ENCODE measurements at places on chromosomes 5 and 9. TPM values are rescaled to one million over a fixed set of nuclear protein-coding genes. Genes with fewer than 3 reads are reported as not detected.

Gene PHF24
- polyA plus RNA-seq = 0.04 TPM

Gene C9orf50
- polyA plus RNA-seq = not detected

Gene PLAC8L1
- polyA plus RNA-seq = 0.52 TPM

Gene ARL14EPL
- polyA plus RNA-seq = not detected

Gene ADCY2
- 35.0 TPM for polyA plus RNA-seq

Gene RAD17
- polyA plus RNA-seq = 6.8 TPM

Gene CTSV
- 0.38 TPM for polyA plus RNA-seq

Gene PCDHA5
- polyA plus RNA-seq = not detected

Gene GARIN3
- not detected for polyA plus RNA-seq

Gene ZNF354B
- polyA plus RNA-seq = 5.4 TPM

Gene TRAF2
- 15.9 TPM for polyA plus RNA-seq

Gene ZMAT2
- 81.4 TPM for polyA plus RNA-seq

DNA sequence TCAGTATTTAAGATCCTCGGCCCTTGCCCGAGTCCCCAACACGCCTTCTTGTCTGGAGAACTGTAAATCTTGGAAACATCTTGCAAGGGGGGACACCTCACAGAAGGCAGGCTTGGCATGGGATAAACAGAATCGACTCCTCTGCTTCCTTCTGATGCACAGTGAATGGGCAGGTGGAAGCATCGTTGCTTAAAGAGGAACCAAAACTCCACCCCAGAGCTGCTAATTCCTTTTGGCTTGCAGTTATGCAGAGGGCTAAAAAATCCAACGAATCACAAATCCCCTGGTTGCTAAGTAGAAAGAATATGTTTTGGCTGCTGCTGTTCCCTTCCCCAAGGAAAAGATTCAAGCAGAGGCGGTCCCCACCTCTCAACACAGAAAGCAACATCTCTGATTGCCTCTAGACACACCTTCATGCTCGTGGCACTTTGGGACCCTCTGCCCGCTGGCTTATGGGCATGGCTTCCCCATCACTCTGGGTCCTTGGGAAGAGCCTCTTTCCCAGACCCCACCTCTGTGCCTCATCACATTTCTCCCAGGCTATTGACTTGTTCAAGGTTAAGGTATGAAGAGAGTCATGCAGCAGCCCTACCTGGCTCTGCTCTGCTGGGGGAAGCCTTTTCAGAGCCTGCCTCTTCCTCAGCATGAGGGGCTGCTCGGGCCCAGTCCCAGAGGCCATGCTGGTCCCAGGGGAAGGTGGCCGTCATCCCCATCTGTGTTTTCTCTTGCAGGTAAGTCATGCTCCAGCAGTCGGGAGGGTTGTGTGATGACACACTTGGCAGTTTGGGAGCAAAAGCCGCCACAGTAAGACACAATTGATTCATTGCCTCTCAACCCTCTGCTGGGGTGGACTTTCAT, 137.1 kb downstream of the KCNIP1 start:
- no peaks in the 10 kb centered on the region for H3K36me3 ChIP-seq
- H3K4me1 ChIP-seq = no peaks in the 10 kb centered on the region
- DNase-seq = no peak
- H3K27ac ChIP-seq = no peak overlapping the region

- no peak for DNase-seq
- no peak overlapping the region for H3K27ac ChIP-seq
- no peaks in the 10 kb centered on the region for H3K36me3 ChIP-seq
- no peaks in the 10 kb centered on the region for H3K4me1 ChIP-seq
- no peak overlapping the region for H3K4me3 ChIP-seq
- H3K27me3 ChIP-seq = no peaks in the 10 kb centered on the region
Measured at GRCh38 chr5:64364426-64364825, 141.4 kb upstream of the RGS7BP start.

GRCh38 chr5:61687371-61687770, 355.3 kb downstream of the ZSWIM6 start:
- no peak for DNase-seq
- no peak overlapping the region for H3K27ac ChIP-seq
- H3K36me3 ChIP-seq = no peaks in the 10 kb centered on the region
- no peaks in the 10 kb centered on the region for H3K4me1 ChIP-seq
- no peaks in the 10 kb centered on the region for H3K27me3 ChIP-seq

DNA sequence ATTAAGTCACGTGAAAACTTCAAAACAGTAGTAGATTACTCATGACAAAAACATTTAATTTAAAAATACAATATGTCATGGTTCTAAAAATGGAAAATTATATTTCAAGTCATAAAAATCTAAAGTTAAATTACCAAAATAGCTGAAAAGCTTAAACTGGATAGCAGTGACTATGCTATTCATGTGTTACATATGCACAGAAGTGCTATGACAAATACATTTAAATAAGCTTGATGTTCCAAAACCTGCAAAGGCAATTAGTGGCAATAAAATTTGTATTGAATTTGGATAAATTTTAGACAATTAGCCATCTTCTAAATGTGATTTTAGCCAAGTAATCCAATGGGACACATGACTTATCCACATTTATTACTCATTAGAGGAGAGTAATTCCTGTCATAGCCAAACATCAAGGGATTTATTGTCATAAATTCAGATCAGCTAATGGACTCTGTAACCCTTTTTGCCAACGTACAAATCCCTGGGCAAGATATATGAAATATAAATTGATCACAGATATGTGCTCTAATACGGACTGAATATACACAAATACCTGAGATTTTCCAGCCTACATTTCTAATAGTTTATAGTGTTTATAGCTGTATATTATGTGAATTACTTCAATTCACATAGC, 419.4 kb downstream of the ISL1 start:
- no peak for DNase-seq
- no peaks in the 10 kb centered on the region for H3K27me3 ChIP-seq
- H3K4me3 ChIP-seq = no peak overlapping the region
- no peak overlapping the region for H3K27ac ChIP-seq
- H3K4me1 ChIP-seq = no peaks in the 10 kb centered on the region

- H3K4me1 ChIP-seq = peaks cover 3% of the 10 kb centered on the region
- H3K4me3 ChIP-seq = no peak overlapping the region
- no peaks in the 10 kb centered on the region for H3K27me3 ChIP-seq
- DNase-seq = peak; percentile 66
- no peaks in the 10 kb centered on the region for H3K36me3 ChIP-seq
- no peak overlapping the region for H3K27ac ChIP-seq
Measured at GRCh38 chr5:159819591-159820411, 96.5 kb upstream of the ADRA1B start.

DNA sequence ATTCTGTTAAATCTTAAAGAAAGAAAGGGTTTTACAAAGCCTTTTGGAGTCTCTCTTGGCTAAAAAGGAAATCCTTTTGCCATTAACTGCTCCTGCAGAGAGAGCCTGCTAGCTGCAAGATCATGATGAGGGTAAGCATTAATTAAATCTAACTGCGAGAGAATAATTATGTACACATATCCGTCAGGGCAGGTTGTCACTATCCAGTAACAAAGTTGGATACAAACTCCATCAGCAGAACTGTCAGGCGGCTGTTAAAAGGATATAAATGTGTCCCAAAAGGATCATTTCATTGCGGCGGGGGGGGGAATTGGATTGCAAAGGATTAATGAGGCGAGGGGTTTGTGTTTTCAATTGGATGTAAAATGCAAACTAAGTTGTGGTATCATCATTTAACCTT, 289.3 kb downstream of the ASTN2 start:
- no peaks in the 10 kb centered on the region for H3K4me1 ChIP-seq
- no peaks in the 10 kb centered on the region for H3K36me3 ChIP-seq
- H3K27ac ChIP-seq = no peak overlapping the region
- H3K27me3 ChIP-seq = no peaks in the 10 kb centered on the region
- H3K4me3 ChIP-seq = no peak overlapping the region

DNA sequence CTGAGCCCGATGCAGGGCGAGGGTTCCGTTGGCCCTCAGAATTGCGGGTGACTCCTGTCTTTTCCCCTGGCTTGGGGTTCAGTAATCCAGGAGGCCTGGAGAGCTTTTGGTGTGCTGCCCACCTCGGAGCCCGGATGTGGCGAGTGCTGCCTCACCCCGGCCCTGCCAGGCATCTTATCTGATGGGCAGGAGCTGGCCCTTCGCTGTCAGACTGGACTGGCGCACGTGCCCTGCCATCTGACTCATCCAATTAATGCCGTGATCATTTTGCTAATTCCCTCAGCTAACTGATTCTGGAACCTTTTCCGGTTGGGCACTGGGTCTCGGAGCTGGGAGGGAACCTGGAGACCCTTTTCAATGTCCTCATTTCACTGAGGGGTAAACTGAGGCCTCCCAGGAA, 34.6 kb downstream of the RXRA start:
- H3K4me3 ChIP-seq = no peak overlapping the region
- peaks cover 91% of the 10 kb centered on the region for H3K4me1 ChIP-seq
- H3K36me3 ChIP-seq = no peaks in the 10 kb centered on the region
- DNase-seq = no peak
- H3K27me3 ChIP-seq = no peaks in the 10 kb centered on the region
- peak overlapping the region; percentile 91 for H3K27ac ChIP-seq

- no peak overlapping the region for H3K4me3 ChIP-seq
- H3K4me1 ChIP-seq = peaks cover 28% of the 10 kb centered on the region
- no peaks in the 10 kb centered on the region for H3K36me3 ChIP-seq
- H3K27me3 ChIP-seq = no peaks in the 10 kb centered on the region
- no peak for DNase-seq
Measured at GRCh38 chr5:151257731-151258181, 4.8 kb downstream of the GM2A start.

GRCh38 chr9:111108946-111109345, 70.7 kb upstream of the LPAR1 start:
- no peaks in the 10 kb centered on the region for H3K36me3 ChIP-seq
- no peaks in the 10 kb centered on the region for H3K4me1 ChIP-seq
- H3K27me3 ChIP-seq = no peaks in the 10 kb centered on the region
- no peak overlapping the region for H3K27ac ChIP-seq
- no peak overlapping the region for H3K4me3 ChIP-seq

DNA sequence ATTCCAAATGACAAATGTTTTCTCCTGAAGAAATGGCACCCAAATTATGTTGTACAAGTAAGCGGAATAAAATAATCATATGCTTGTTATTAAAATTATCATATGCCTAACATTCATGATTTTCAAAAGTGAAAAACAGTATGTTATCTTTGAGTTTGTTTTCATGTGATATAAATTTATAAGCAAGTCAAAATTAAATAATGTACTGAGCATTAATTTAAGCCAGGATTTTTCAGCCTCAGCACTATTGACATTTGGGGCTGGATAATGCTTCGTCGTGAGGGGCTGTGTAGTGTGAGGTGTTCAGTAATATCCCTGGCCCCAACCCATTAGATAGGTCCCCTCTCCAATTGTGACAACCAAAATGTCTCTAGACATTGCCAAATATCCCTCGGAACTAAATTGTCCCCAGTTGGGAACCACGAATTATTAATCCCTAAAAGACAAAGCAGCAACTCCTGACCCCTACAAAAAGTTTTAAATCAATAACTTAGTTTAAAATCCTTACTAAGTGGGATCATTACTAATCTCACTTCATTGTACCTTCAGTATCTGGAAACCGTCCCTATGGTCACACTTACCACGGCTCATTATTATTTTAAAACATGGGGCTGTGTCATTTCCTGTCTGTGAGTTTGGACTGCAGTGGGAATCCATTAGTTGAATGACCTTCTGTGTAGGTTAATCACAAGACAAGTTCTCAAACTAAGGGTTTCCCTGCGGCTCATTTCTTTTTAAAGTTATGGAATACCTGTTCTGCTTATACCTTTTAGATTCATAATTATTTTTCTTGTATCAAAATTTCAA, 1.3 kb upstream of the NNT start:
- no peaks in the 10 kb centered on the region for H3K36me3 ChIP-seq
- H3K27ac ChIP-seq = peak overlapping the region; percentile 98
- H3K27me3 ChIP-seq = no peaks in the 10 kb centered on the region
- peak overlapping the region; percentile 89 for H3K4me3 ChIP-seq
- no peak for DNase-seq

DNA sequence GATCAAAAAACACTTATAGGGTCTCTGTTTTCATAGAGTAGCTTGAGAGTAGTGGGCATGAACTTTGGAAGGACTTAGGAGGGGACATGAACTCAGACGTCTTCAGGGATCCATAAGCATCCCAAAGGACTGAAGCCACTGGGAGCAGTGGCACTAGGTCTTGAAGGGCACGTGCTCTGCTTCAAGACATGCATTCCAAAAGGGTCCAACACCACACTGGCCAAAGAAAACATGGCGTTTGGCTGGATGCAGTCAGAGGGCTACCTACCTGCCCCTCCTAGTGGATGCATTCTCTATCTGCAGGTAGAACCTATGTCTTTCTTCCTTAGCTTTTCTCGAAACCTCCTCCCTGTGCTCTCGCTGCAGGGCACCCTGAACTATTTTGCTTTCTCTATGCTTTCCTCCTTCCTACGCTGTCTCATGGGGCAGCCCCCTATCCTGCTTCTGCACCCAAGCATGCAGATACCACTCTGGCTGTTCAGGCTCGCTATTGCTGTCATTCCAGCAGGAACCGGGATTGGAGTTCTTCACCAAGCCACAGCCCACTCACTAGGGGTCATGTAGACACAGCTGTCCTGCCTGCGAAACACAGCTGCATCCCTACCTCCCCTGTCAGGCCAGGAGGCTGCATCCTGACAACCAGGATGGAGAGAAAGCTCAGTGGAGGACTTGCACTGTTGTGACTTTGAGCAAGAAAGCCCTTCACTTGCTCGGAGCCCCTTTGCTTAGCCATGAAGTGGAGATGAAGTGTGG, 11.9 kb downstream of the FAM240B start:
- DNase-seq = no peak
- H3K4me3 ChIP-seq = no peak overlapping the region
- no peaks in the 10 kb centered on the region for H3K36me3 ChIP-seq
- no peak overlapping the region for H3K27ac ChIP-seq
- no peaks in the 10 kb centered on the region for H3K4me1 ChIP-seq
- H3K27me3 ChIP-seq = no peaks in the 10 kb centered on the region

DNA sequence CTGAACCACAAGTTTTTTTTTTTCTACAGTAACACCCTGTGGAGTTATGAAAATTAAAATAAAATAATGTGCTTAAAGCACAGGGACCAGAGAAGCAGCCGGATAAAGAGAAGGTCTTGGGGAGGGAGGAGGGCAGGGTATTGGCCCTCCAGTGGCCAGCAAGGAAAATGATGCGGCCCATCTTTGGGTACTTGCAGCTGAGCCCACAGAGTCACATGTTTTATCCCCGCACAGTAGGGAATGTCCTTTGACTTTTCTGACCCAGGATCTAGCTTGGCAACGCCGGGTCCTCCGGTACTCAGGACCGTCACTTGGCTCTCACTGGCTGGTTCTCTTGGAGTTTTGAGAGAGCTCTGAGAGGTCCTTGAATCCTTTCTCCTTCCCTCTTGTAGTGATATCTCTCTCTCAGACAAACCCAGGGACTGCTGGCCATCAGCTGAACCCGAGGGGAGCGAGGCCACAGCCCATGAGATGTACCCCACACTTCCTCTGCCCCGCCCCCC, 35.3 kb upstream of the HSPA9 start:
- no peak overlapping the region for H3K27ac ChIP-seq
- no peaks in the 10 kb centered on the region for H3K4me1 ChIP-seq
- peaks cover 2% of the 10 kb centered on the region for H3K27me3 ChIP-seq

DNA sequence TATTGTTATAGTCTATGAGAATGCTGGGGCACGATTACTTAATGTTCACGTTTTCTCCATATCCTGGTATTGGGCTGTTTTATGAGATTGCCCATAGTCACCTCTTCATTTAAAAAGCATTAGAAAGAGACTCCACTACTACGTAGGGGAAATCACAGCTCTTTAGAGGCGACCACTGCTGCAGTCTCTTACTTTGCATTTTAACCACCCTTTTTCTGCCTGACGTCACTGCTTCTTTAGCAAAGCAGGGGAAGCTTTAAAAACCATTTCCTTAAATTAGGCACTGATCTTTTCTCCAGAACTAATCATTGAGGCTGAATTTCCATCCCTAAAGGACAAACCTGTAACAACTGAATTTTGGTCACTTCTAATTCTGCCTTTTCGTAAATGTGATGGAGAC, 38.9 kb downstream of the ZNF608 start:
- H3K4me3 ChIP-seq = no peak overlapping the region
- H3K4me1 ChIP-seq = peaks cover 43% of the 10 kb centered on the region
- H3K36me3 ChIP-seq = no peaks in the 10 kb centered on the region
- H3K27ac ChIP-seq = no peak overlapping the region
- no peak for DNase-seq
- H3K27me3 ChIP-seq = no peaks in the 10 kb centered on the region

Measured in psoas muscle (tissue), 8 donors.